WTC11 (cell line): ENCODE measurements at places on chromosomes 6 and 20.

DNA sequence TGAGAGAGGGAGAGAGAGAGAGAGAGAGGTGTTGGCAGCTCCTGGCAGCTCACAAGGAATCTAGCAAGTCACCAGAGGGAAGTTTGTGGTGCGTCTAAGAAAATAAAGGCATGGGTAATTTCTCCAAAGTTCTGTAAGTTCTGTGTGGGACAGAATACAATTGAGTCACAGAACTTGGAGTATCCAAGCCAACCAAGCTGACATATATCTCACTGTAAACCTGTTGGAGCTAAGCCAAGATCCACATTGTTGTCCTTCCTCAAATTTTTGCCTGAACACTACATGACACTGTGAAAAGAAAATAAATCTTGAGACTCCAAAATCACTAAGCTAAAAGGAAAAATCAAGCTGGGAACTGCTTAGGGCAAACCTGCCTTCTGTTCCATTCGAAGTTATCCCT is 436.7 kb downstream of the MEI4 start:
- no peak for DNase-seq

- peak; percentile 91 for DNase-seq
Observed at GRCh38 chr20:2651772-2652723, at the start of gene NOP56. Gene NOP56, plus strand, starts transcription at chr20:2652632. Its CDS starts 29 bp downstream, at chr20:2652661.

GRCh38 chr6:119444642-119445557 is 95.3 kb upstream of the MAN1A1 start:
- DNase-seq = no peak

DNA sequence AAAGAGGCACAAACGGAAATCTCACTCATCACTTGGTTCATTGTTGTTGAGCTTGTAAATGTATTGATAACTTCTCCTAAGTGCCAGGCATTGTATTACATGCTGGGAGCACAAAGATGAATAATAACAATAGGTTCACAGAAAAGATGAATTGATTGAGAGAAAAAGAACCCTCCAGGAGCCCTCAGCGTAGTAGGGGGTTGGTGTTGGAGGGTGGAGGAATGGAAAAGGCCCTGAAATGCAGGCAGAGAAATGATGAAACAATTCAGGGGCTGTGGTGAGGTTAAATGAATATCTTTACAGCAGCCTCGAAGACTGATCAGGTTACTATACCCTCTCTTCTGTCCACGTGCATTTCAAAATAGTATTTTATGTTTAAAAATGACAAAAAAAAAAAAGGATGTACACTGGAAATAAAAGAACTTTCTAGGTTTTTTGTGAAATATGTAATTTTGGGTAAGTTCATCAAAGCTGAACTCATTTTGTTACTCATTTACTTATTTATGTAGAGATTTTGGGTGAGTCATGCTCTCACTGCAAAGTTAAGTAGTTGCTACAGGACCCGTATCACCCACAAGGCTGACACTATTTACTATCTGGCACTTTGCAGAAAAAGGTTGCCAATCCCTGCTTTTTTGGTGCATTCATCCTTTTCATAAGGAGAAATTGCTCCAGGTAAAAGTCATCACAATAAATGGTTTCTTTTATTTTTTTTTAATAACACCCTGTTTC is 277.3 kb downstream of the ZNF217 start:
- DNase-seq = no peak

- no peak for DNase-seq
Observed at GRCh38 chr6:109013656-109014305, 80.9 kb downstream of the SESN1 start.

- no peak for DNase-seq
Observed at GRCh38 chr20:17992847-17993513, 24.2 kb downstream of the MGME1 start.

DNA sequence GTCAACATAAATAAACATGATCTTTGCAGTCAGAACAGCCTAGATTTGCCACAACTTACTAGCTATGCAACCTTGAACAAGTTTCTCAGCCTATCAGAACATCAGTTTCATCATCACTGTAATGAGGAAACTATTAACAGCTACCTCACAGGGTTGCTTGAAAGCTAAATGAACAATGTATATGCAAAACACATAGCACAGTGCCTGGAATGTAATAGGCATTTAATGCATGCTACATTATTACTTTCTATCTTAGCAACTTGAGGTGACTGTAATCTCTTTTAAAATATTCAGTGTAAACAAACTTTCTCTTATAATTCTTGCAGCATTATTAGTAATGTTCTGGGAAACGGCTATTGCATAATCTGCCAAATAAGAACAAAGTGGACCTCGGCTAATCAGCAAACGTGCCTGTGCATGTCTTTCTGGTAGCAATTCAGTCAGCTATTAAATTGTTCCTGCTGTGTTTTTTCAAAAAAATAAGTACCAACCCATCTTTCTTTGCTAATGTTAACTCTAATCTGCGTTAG is 61.5 kb downstream of the SYNE1 start:
- no peak for DNase-seq

GRCh38 chr6:149266659-149267058 is 50.9 kb upstream of the TAB2 start:
- DNase-seq = no peak

- DNase-seq = peak; percentile 24
Observed at GRCh38 chr20:25623225-25623735, 534 bp downstream of the NANP start.

DNA sequence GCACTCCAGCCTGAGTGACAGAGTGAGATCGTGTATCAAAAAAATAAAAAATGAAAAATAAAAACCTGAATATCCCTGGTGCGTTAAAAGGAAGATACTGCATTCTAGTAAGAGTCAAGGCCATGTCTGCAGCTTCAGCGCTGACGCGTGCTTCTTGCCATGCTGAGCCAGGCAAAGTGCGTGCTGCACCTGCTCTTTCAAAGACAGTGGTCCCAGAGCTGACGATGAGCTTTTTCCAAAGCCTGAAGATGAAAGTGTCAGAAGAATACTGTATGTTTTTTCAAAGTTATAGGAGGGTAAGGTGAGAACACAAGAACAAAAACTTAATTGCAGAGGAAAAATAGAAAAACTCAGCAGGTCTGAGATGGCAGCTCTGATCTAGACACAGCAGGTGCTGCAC is 115.1 kb downstream of the RNASET2 start:
- no peak for DNase-seq

- no peak for DNase-seq
Observed at GRCh38 chr6:163655217-163656121, 241.0 kb downstream of the QKI start.

DNA sequence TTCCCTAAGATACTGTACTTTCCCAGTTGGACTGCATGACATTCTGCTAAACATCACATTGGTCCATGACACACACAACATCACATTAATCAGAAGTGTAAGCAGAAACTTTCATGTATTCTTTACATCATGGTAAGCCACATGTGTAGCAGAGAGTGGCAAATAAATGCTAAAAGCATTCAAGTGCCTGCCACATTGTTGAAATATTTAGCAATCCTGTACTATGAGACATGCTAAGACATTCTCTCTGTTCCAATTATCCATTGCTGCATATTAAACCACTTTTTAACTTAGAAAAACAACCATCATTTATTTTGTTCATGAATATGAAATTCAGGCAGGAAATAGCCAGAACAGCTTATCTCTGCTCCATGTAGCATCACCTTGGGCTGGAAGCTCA is 207.7 kb upstream of the GJE1 start:
- DNase-seq = no peak

DNA sequence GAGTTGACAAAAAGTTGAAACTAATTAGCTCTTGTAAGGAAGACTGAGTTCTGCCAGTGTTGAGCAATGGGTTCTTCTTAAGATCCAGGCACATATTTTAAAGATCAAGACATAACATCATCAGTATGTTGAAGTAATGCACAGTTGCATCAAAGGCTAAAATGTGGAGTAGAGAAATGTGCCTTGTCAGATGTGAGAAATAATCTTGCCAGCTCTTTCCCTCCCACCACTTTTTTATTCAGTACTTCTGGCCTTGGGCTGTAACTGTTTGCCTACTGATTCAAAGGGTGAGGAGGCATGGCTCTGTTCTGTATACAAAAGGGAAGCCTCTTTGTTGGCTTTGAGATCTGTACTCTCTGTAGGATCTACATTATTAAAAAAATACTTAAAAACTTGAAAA is 13.1 kb downstream of the PKIB start:
- DNase-seq = no peak

- DNase-seq = no peak
Observed at GRCh38 chr6:79042799-79043126, 35.3 kb downstream of the PHIP start.

- no peak for DNase-seq
Observed at GRCh38 chr6:33576668-33577067, 3.4 kb downstream of the BAK1 start.

- no peak for DNase-seq
Observed at GRCh38 chr20:23009636-23010035, 25.5 kb upstream of the SSTR4 start.

DNA sequence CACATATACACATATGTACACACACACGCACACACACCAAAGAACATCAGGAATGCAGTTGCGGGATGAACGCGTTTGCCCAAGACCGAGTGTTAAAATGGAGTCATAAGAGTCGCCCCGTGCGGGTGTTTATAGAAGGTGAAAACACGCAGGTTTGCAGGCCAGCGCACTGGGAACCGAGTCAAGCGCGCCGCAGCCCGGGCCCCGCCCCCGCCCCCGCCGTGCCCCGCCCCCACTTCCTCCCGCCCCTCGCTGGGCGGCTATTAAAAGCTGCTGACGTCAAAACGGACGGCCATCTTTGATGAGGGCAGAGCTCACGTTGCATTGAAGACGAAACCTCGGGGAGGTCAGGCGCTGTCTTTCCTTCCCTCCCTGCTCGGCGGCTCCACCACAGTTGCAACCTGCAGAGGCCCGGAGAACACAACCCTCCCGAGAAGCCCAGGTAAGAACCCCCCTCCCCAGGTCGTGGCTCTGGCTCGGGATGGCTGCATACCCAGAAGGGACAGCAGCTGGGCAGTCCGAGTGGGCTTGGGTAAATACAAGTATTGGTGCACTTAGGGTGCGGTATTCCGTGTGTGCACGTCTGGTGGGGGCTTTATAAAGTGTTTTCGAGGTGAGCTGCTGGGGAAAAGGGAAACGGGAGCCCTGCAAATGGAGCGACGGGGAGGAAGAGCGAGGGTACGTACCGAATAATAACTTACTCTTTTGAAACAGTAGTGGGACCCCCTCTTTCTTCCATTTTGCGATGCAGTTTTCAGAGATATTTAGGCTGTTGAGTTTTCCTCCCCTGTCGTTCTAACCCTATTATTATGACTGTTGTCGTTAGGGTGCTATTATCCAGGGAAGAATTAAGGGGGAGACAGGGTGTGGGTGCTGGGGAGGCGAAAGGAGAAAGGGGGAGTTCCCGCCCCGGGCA is at the start of gene SNAP25:
Gene SNAP25, plus strand, starts transcription at position 295 of the 916 bp plus-strand sequence. CDS start 56,662 bp downstream, outside the sequence.
- peak; percentile 81 for DNase-seq
